ENCODE measurements at places on chromosomes 1 and 21. TPM values are rescaled to one million over a fixed set of nuclear protein-coding genes. Genes with fewer than 3 reads are reported as not detected.

The HAO2 gene
- total RNA-seq = not detected

The FCRL5 gene
- total RNA-seq = not detected

The TBX19 gene
- 0.86 TPM for total RNA-seq

The PARS2 gene
- total RNA-seq = 5.1 TPM

The SYNC gene
- total RNA-seq = 10.8 TPM

The SGIP1 gene
- not detected for total RNA-seq

The NMNAT1 gene
- 2.6 TPM for total RNA-seq
